GM12878 (cell line): ENCODE measurements at places on chromosomes 1 and 21. TPM values are rescaled to one million over a fixed set of nuclear protein-coding genes. Genes with fewer than 3 reads are reported as not detected.

DNA sequence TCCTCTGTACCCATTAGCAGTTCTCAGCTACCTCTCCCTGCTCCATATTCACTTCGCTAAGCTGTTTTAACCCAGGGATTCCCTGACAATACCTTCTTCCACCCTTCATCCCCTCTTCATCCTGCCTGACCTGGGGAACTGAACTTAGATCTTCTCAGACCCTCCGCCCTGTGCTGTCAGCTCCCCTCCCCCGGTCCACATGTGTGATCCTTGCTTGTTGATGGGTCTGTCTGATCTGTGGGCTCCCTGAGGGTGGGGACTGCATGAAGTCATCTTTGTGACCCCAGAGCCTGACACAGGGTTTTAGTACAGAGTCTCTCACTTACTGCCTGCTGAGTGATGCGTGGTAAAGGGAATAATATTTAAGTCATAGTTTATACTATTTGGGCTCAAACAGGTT, 11.8 kb downstream of the CHAF1B start:
- H3K36me3 ChIP-seq = no peaks in the 10 kb centered on the region; the same call in 1 of the 2 replicates
- no peak overlapping the region for H3K4me3 ChIP-seq
- no peak overlapping the region for H3K27ac ChIP-seq
- no peak for DNase-seq
- H3K27me3 ChIP-seq = no peaks in the 10 kb centered on the region
- no peaks in the 10 kb centered on the region for H3K4me1 ChIP-seq

GRCh38 chr1:150688763-150689162, 8.2 kb downstream of the GOLPH3L start:
- H3K4me3 ChIP-seq = no peak overlapping the region
- H3K27me3 ChIP-seq = no peaks in the 10 kb centered on the region
- H3K4me1 ChIP-seq = peaks cover 4% of the 10 kb centered on the region
- peaks cover 14% of the 10 kb centered on the region for H3K36me3 ChIP-seq

- H3K4me3 ChIP-seq = no peak overlapping the region
- peak overlapping the region; percentile 94 for H3K27ac ChIP-seq
- no peak for DNase-seq
Observed at GRCh38 chr1:27885621-27886352, 13.4 kb downstream of the THEMIS2 start.

DNA sequence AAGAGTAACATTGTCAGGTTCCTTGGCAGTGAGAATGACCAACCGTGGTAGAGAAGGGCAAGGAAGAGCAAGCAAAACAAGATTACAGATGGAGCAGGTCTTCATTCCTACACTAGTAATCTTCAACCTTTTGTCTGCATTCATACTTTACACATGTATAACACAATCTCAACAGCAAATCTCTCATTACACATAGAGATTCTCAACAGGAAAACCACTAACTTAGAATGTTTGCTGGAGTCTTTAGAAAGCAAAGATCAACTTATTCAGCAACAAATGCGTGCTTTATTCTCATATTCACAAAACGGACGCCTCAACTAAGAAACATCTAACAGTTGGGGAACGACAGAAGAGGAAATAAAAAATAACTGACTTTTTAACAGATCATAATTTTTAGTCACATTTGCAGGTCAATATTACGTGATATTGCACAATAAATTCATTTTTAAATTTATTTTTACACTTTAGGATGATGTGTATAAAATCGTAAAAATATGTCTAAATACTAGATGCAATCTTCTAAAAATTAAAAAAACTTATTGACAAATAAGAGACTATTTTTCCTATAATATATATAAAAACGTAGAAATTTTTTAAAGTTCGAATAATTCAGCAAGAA, 82.9 kb downstream of the ARID4B start:
- no peak overlapping the region for H3K27ac ChIP-seq
- H3K4me3 ChIP-seq = no peak overlapping the region
- H3K4me1 ChIP-seq = peaks cover 12% of the 10 kb centered on the region; the same call in 1 of the 2 replicates
- no peak for DNase-seq

GRCh38 chr1:245776694-245777332, 622.0 kb downstream of the KIF26B start:
- no peaks in the 10 kb centered on the region for H3K27me3 ChIP-seq
- no peak for DNase-seq
- H3K4me1 ChIP-seq = no peaks in the 10 kb centered on the region

DNA sequence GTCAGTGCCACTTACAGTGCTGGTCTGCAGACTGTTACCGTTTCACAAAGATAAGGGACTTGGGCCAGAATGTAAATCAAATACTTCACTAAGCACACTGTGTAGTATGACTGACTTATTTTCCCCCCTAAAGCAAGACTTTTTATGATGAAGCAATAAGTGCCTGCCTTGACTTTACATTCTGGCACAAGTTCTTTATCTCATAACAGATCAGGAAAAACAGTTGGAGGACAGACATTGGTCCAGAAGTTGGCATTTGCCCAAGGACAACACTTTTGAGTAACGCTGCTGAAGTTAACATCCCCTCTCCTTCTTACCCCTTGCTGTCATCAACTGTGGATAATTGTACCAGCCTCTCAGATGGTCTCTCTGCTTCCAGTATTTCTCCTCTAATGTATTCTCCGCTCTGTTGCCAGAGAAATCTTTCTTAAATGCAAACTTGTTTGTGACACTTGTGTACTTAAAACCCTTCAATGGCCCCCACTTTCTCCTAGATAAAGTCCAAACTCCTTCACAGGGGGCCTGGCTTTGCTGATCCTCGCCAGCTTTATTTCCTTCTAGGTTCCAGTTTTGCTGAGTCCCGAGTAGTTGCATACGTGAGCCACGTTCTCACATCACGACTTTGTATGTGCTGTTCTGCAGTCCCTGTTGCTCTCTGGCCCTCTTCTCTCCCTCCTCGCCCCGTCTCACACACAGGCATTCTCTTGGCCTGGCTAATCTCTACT, 45.7 kb downstream of the S1PR1 start:
- no peaks in the 10 kb centered on the region for H3K36me3 ChIP-seq
- no peaks in the 10 kb centered on the region for H3K27me3 ChIP-seq
- DNase-seq = no peak
- H3K27ac ChIP-seq = no peak overlapping the region

DNA sequence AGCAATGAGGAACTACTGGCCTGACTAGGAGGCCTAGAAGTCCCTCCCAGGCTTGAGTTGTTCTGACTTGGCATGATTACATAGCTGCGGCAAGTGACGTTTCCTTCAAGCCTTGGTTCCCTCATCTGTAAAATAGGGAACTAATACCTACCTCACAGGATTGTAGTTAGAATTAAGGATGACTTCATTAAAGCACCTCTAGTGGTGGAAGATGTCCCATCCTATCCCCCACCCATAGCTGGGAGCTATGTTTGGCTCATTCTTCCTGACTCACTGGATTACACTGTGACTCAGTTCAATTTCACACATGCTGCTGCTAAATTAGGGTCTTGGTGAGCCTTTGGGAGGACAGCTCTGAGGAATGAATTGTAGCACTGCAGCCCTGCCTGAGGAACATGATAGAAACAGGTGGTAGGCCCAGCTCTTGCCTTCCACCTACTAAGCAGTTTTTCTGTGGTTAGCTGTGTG, 6.0 kb upstream of the SHISA4 start:
- H3K36me3 ChIP-seq = no peaks in the 10 kb centered on the region
- no peak overlapping the region for H3K4me3 ChIP-seq
- peak; percentile 7 for DNase-seq

DNA sequence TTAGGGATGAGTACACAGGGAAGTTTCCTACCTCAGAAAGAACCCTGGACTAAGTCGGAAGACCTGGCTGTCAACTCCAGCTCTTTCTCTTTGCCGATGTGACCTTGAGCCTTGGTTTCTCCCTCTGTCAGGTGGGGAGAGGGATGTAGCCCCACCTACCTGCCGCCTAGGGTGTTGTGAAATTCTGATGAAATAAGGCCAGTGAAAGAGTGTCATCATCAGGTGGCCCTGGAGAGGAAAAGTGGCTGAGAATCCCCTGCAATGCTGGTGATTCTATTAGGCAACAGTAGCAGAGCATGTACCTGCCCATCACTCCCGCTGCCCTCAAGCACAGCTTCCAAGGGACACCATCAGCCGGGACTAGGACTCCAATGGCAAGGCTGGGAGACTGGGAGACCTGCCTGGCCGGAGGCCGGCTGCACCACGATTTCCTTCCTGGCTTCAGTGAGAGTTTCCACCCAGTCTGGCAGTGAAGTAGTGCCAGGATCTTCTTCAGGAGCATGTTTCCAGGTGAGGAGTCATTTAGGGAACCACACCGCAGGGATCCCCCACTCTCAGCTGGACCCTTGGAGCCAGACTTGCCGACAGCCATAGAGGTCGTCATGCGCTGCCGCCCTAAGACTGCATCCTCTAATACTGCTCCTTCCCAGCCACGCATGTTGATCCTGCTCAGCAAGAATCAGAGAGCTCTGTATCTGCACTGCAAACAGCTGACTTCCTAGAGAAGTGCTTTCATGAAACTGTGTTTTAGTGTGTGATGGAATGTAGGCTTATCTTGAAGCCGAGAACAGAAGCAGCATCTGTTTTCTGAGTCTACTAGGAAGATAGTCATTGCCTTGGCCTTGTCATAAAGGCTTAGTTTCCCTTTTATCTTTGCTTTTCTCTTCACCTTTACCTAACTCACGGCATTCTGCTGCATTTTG, 88.0 kb upstream of the F3 start:
- H3K36me3 ChIP-seq = no peaks in the 10 kb centered on the region
- H3K4me1 ChIP-seq = no peaks in the 10 kb centered on the region
- H3K27ac ChIP-seq = no peak overlapping the region
- no peaks in the 10 kb centered on the region for H3K27me3 ChIP-seq
- DNase-seq = no peak
- H3K4me3 ChIP-seq = no peak overlapping the region

DNA sequence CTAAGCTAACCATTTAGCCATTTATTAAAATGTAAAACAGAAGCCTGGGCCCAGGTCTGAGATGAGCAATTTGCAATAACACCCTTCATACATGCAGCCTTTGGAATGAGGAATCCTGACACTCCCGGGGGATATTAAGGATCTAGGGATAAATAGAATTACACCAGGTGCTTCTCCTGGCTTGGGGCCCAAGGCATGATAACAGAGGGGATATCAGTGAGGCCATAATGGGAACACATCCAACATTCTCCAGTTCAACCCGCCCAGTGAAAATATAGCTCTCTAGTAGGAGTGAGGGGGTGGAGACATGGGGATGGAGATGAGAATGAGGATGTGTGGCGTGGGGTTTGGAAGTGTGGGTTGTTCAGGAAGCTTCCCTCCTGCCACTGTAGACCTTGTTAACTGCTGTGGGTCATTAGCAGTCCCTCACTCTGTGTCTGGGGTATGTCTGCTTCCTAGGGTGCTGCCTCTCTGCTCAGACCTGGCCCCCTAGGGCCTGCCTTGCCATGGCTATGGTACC, 57.9 kb upstream of the KANK4 start:
- H3K27me3 ChIP-seq = no peaks in the 10 kb centered on the region
- H3K36me3 ChIP-seq = no peaks in the 10 kb centered on the region
- H3K4me1 ChIP-seq = no peaks in the 10 kb centered on the region
- no peak overlapping the region for H3K4me3 ChIP-seq
- DNase-seq = no peak

- no peak overlapping the region for H3K27ac ChIP-seq
- no peaks in the 10 kb centered on the region for H3K36me3 ChIP-seq
- no peak for DNase-seq
- no peak overlapping the region for H3K4me3 ChIP-seq
Observed at GRCh38 chr1:30846587-30846986, 62.0 kb downstream of the SDC3 start.

- H3K4me3 ChIP-seq = no peak overlapping the region
- H3K27ac ChIP-seq = no peak overlapping the region
- no peaks in the 10 kb centered on the region; the same call in 1 of the 2 replicates for H3K4me1 ChIP-seq
Observed at GRCh38 chr1:30882678-30883388, 25.7 kb downstream of the SDC3 start.

DNA sequence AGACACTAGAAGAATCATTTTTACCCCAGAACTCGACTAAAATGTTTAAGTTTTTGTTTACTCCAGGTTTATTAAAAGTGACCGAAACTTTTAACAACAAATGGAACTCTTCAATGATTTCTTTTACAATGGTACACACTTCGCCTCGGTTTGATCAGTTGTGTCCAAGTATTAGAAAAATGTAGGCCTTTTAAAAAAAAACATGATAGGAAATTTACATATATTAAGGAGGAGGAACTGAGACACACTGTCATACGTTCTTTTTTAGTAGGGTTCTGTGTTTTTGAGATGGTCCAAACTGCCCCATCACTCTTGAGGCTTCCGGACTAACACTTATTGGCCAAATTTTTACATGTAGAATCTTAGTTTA, 1.3 kb downstream of the PRDM2 start:
- H3K4me3 ChIP-seq = peak overlapping the region; percentile 79
- no peak for DNase-seq
- H3K36me3 ChIP-seq = no peaks in the 10 kb centered on the region
- H3K27me3 ChIP-seq = no peaks in the 10 kb centered on the region
- peak overlapping the region; percentile 96 for H3K27ac ChIP-seq

GRCh38 chr1:47818682-47819573, 178.3 kb downstream of the TRABD2B start:
- H3K36me3 ChIP-seq = no peaks in the 10 kb centered on the region
- H3K4me1 ChIP-seq = no peaks in the 10 kb centered on the region
- H3K4me3 ChIP-seq = no peak overlapping the region
- H3K27me3 ChIP-seq = peaks cover 8% of the 10 kb centered on the region

DNA sequence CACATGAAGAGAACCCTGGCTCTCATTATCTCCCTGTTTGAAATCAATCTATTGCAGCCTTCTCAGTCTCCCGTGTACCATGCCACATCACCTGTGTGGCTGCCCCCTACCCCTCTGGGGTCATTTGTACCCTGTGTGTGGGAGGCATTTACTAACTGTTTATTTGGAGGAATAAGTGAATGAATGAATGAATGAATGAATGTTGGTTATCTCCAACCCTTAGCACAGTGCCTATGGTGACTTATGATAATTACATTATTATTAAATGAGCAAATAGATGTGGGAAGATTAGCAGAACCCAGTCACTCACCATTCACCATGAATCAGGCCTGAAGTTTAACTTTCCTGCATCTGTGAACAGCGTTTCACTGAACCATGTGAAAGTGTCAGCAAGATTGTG, 560.8 kb downstream of the MATN1 start:
- H3K27me3 ChIP-seq = peaks cover 3% of the 10 kb centered on the region; the same call in 1 of the 2 replicates
- no peaks in the 10 kb centered on the region for H3K4me1 ChIP-seq
- no peak for DNase-seq
- no peaks in the 10 kb centered on the region for H3K36me3 ChIP-seq
- H3K27ac ChIP-seq = no peak overlapping the region
- no peak overlapping the region for H3K4me3 ChIP-seq

DHDDS gene
- polyA plus RNA-seq = 45.9 and 47.5 TPM in 2 replicates

LRRC8B gene
- polyA plus RNA-seq = 6.4 and 7.2 TPM in 2 replicates

DPH5 gene
- polyA plus RNA-seq = 52.3 and 62.7 TPM in 2 replicates

HSD3B2 gene
- not detected in 2 replicates for polyA plus RNA-seq

WNT2B gene
- polyA plus RNA-seq = 0.10 and 0.12 TPM in 2 replicates
